Astrocyte of the spinal cord (primary cell): ENCODE measurements at places on chromosomes 5 and 9.

GRCh38 chr5:1007221-1007680 is 1.4 kb upstream of the NKD2 start:
- DNase-seq = no peak

DNA sequence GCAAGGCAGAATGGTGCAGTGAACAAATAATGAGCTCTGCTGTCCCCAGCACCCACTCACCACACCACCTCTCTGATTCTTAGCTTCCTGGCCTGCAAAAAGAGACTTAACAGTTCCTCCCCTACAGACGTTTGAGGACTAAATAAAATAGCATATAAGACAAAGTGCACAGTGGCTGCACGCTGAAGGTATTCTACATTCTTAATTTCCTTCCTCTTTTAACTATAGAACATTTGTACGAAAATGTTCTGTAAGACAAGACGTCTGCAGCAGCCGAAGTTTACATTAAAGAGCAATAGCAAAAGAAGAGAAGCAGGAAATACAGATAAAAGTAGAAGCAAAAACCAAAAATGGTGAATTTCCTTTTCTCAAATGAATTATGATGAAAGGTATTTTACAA is 15.7 kb downstream of the FBN2 start:
- no peak for DNase-seq

GRCh38 chr9:81627481-81627880 is 61.9 kb downstream of the TLE1 start:
- DNase-seq = no peak

DNA sequence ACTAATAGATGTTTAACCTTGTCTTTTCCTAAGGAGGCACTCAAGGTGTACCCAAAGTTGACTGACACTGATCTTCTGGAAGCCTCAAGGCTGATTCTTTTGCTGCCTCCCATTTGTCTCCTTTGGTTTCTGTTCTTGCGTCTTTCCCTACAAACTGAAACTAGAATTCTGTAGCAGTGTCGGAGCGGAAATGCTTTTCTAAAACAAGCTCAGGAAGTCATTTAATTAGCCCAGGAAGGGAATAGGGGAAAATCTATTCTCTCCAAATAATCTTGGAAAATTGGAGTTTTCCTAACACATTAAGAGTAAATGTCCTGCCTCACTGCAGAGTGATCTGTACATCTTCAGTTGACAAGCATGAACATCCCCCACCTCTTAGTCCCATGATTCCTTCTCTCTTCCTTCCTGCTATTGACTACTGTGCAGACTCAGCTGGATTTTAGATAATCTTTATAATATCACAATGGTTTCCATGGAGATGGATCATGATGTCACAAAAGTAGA is 182.7 kb downstream of the NR3C1 start:
- DNase-seq = no peak

DNA sequence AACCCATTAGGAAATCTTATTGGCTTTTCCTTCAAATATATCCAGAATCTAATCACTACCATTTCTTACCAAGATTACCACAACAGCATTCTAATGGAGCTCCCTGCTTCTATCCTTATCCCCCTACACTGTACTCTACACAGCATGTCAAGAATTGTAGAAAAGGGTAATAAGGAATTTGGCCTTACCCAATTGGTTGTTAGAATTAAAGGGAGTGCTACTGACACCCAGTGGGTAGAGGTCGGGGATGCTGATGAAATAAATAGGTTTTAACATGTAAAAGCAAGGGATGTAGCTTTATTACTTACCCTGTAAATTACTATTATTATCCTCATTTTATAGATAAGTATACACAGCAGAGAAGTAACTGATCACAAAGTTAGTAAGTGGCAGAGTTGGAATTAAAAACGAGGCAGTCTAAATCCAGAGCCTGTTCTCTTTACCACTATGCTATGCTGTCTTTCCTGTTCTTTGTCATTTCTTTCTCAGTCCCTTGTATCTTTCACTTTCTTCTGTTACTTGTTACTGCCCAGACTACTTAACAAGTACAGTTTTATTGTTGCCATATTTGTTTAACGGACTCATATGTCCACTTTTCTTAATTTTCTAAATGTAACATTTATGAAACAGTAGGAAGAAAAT is 10.5 kb downstream of the SLC38A9 start:
- no peak for DNase-seq

GRCh38 chr9:72044095-72044494 is 16.3 kb downstream of the C9orf57 start:
- no peak for DNase-seq

GRCh38 chr9:17627641-17628040 is 48.8 kb downstream of the SH3GL2 start:
- peak; percentile 37 for DNase-seq
